ENCODE measurements at places on chromosomes 3 and 15. TPM values are rescaled to one million over a fixed set of nuclear protein-coding genes. Genes with fewer than 3 reads are reported as not detected.

TMEM266 gene
- total RNA-seq, result not detected

- peak overlapping the region; percentile 43 for H3K27ac ChIP-seq
- H3K4me1 ChIP-seq, result peaks cover 17% of the 10 kb centered on the region
- H3K36me3 ChIP-seq, result peaks cover 40% of the 10 kb centered on the region
- ATAC-seq, result peak; percentile 57
- H3K27me3 ChIP-seq, result no peaks in the 10 kb centered on the region
Measured at GRCh38 chr15:48602358-48603122, 43.0 kb downstream of the FBN1 start.

DNA sequence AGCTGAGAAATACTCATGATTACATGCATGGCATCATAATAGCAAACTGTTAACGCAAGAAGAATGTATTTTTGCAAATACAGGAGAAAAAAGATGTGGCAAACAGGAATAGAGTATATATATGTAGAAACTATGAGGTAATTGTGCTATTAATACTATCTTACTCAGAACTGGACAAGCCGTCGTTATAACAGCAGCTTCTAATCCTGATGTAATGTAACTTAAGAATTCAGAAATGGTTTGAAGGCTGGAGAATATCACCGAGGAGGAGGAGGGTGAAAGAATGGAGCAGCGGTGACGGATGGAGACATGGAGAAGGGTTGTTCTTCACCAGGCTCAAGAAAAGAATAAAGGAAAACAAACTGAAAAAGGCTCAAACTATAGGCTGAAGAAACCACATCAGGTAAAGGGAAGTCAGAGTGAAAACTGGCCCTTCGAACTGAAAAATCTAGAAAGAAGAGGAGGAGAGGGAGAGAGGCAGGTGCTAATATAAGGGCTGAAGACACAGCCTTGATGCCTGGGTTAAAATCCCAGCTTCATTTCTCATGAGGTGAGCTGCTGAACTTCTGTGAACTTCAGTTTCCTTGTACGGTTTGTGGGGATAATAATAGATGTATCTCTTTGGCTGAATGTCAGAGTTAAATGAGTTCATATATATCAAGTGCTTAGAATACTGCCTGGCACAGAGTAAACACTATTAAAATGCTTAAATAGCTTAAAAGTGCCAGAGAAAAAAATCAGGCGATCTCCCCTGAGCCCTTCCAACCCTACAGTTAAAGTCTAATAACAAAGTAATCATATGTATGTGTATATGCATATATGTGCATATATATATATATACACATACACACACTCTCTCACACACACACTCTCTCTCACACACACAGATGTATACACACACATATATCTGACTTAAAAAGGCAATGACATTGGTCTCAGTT lies 43.9 kb downstream of the GOLIM4 start:
- peak; percentile 60 for ATAC-seq
- H3K27ac ChIP-seq, result peak overlapping the region; percentile 62
- H3K36me3 ChIP-seq, result no peaks in the 10 kb centered on the region
- H3K4me1 ChIP-seq, result peaks cover 52% of the 10 kb centered on the region

DNA sequence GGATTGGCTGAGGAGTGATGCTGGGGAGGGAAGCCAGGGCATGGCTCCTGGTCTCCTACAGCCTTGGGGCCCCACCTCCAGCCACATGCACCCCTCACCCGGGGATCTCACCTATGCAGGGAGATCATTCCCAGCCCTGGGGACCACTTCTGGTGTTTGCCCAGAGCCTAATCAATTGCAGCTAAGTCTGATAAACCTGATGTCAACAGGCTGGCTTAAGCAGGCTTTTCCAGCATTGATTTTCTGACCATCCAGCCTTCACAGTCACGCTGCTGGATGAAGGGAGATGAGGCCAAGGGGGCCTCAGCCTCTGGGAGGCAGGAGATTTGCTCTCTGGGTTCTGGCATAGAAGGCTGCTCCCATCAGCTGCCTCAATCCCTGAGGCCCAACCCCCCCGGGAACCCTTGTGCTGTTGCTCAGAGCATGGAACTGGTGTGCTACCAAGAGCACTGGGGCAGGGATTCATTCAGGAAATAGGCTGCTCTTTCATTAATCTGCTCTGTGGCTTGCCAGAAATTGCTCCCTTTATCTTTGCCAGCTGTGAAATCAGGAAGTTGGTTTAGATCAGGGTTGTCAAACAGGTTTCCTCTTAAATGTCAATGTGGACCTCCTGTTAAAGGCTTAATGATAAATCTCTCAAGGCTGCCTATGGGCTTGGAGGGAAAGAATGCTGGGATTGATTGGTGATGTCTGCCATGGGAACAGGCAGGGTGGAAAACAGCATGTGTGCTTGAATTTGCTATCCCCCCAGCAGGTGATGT lies 19.0 kb downstream of the FAM3D start:
- H3K27me3 ChIP-seq, result no peaks in the 10 kb centered on the region
- H3K4me3 ChIP-seq, result no peak overlapping the region
- no peaks in the 10 kb centered on the region for H3K36me3 ChIP-seq
- ATAC-seq, result no peak

DNA sequence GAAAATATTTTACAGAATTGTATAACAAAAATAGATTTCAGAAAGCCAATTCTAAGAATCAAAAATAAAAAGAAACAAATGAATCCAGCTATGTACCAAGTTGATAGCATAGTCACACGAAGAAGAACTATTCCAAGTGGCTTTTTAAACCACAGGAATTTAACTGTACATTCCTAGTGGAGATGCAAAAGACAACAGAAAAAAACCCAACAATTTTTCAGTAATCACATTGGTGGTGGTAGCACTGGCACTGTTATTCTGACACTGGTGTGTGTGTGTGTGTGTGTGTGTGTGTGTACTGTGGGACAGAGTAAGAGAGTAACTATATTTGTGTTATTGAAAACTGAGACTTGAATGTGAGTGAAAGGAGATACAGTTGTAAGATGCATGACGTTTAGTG lies 9.1 kb downstream of the BFSP2 start:
- no peaks in the 10 kb centered on the region for H3K36me3 ChIP-seq
- peaks cover 20% of the 10 kb centered on the region for H3K27me3 ChIP-seq
- ATAC-seq, result no peak
- no peak overlapping the region for H3K27ac ChIP-seq

DNA sequence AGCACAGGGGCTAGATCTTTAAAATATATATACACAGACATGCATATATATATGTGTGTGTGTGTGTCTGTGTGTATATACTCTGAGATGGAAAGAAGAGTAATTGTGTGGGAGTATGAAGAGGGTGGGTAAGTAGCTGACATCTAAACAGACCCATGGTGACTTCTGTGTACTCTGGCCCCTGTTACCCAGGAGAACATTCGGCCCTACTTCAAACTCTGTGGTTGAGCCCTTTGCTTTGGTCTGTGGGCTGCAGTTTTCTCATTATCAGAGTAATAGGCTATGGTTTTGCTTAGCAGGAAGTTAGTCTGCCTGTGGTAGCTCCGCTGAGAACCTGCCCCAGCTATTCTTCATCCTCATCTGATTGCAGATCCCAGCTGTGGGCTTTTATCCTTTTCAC lies 141.4 kb downstream of the RBPMS2 start:
- no peaks in the 10 kb centered on the region for H3K36me3 ChIP-seq
- no peak for ATAC-seq
- H3K27ac ChIP-seq, result no peak overlapping the region
- no peak overlapping the region for H3K4me3 ChIP-seq
- peaks cover 24% of the 10 kb centered on the region for H3K4me1 ChIP-seq
- H3K27me3 ChIP-seq, result no peaks in the 10 kb centered on the region

DNA sequence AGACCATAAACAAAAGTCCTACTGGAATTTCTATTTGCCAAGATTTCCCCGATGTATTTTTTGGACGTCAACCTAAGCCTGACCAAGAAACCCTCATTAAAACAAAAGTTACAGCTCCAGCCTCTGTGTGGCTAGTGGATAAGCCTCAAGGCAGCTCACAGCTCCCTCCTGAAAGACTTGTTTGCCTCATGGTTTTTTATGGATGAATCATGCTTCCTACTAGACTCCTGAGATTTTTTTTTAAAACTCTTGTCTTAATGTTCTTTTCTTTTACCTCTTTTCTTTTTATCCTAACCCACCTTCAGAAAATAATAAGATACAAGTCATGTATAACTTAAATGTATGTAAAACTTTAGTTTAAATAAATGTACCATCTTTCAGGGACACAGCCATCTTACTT lies 52.4 kb downstream of the SUCNR1 start:
- ATAC-seq, result no peak
- H3K4me3 ChIP-seq, result no peak overlapping the region
- no peak overlapping the region for H3K27ac ChIP-seq
- H3K27me3 ChIP-seq, result no peaks in the 10 kb centered on the region
- H3K36me3 ChIP-seq, result no peaks in the 10 kb centered on the region
- H3K4me1 ChIP-seq, result peaks cover 3% of the 10 kb centered on the region

DNA sequence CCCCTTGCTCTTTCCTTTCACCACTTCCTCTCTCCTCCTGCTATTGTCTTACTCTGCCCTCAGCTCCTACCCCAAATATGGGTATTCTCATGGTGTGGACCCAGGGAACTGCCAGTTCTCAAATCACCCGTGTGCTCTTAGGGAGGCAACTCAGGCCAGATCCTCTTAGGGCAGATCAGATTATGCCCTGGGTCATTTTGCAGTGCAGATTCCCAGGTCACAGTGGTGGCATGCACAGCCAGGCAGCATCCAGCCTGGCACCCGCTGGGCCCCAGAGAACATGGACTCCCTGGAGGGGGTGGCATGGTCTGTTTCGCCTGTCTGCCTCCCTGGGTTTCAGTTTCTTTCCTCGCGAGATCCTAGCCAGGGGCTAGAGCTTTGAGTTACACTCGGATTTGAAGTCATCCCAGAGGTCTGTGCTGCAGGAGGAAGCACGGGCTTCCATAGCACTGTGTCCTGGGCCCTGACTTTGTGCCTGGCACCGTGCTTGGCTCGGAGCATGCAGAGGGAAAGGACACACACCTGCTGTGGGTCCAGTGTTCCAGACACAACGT lies 96.1 kb downstream of the TOP2B start:
- no peaks in the 10 kb centered on the region for H3K27me3 ChIP-seq
- H3K27ac ChIP-seq, result peak overlapping the region; percentile 8
- H3K36me3 ChIP-seq, result no peaks in the 10 kb centered on the region
- peaks cover 33% of the 10 kb centered on the region for H3K4me1 ChIP-seq
- no peak overlapping the region for H3K4me3 ChIP-seq

DNA sequence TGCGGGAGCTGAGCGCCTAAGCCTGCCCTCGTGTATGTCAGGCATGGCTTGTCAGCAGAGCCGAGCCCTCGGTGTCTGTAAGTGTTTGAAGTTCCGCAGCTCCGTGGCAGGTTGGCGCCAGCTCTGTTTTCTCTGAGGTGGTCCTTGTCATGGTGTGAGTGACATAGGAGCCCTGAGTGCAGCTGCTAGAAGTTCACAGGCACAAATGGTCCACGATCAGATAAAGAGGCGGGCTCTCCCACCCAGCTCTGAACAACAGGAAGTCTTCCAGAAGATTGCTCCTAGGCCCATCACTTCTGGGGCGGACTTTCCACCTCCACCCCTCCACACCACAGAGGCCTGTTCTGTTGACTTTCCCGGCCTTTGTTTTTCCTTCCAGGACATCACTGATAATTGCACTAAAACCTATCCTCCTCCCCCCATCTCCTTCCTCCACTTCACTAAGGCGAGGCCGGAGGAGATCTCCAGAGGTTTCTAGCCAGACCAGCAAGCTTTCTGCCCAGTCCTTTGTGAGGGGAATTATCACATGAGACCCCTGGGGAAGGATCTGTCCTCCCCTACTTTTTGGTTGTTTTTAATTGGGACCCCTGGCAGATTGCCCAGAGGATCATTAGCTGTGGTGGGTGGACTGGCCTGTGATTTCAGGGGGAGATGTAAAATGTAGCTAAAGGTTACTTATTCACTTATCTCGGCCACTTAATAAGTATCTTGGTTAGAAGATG lies 19.9 kb downstream of the ITPR1 start:
- H3K4me3 ChIP-seq, result no peak overlapping the region
- no peak overlapping the region for H3K27ac ChIP-seq
- no peaks in the 10 kb centered on the region for H3K27me3 ChIP-seq
- peaks cover 6% of the 10 kb centered on the region for H3K36me3 ChIP-seq
